ENCODE measurements at places on chromosomes 13 and 19.

GRCh38 chr13:38309397-38309796, 40.3 kb upstream of the UFM1 start:
- no peak for DNase-seq

- DNase-seq = no peak
Measured at GRCh38 chr19:1377965-1378785, 5.5 kb upstream of the NDUFS7 start.

- DNase-seq = no peak
Measured at GRCh38 chr19:3249408-3249807, 24.9 kb downstream of the CELF5 start.

GRCh38 chr19:49795615-49796014, 17.5 kb downstream of the FUZ start:
- DNase-seq = no peak

- no peak for DNase-seq
Measured at GRCh38 chr13:40368127-40368891, 298.1 kb downstream of the FOXO1 start.

DNA sequence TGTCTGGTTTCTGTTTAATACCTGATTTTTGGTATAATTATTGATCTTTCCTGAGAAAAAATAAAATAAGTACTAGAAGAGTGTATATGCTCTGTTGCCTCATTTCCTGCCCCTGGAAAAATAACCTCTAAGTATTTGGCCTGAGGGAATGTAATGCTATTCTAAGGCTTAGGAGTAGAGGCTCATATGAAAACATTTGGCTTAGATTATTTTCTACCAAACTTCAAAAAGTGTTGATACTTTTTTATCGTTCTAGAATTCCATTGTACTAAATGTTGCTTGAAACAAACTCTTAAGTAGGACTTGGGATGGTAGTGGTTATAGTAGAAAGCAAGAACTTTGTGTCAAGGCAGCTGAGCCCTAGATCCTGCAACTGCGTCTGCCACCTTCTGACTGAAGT, 57.8 kb downstream of the COG3 start:
- DNase-seq = no peak

DNA sequence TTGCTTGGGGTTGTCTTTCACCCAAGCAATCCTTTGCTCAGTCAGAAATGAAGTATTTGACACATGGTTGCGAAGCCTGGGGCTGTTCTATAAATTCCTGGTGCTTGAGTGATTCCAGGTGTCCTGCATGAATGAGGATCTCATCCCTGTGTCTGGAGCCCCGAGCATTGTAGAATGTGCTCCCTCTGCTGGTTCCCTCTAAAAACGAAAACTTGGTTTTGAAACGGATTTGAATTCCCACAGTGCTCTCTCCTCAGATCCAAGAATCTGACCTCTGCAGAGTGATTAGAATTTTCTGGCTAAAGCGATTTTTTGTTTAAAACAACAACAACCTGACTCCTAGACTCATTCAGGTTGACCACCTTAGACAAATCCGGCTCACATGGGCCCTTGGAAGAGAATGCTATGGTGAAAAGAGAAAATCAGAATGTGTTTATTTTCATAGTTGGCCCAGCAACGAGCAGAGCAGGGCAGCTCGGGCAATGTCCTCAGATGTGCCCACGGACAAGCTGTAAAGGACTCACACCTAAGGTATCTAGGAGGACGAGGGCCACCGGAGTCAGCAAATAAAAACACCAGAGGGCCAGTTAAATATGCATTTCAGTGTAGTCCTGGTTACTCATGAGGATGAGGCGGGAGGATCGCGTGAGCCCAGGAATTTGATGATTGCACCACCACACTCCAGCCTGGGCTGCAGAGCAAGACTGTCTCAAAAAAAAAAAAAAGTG, 8.7 kb upstream of the ATP12A start:
- no peak for DNase-seq

GRCh38 chr19:48152551-48152950, 17.6 kb downstream of the LIG1 start:
- no peak for DNase-seq

DNA sequence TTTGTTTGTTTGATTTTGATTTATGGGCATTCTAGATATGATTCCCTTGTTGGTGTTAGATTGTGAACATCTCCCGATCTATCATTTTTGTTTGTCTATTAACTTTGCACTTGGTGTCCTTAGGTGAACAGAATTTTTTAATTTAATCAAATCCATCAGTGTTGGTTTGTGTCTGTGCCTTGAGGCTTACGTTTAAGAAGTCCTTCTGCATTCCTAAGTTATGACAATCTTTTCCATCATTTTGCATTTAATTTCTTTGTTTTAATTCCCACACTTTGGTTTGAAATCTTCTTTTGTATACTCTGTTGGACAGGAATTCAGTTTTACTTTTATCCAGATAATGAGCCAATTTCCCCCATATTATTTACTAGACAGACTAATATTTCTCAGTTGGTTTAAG, 421.7 kb downstream of the HS6ST3 start:
- DNase-seq = no peak

Data from CMK (cell line).